ENCODE measurements at places on chromosomes 3 and 15.

- no peak for DNase-seq
These were observed 26.2 kb downstream of the ATP13A3 start for GRCh38 chr3:194460566-194460965.

GRCh38 chr3:184642631-184643285 is 69.1 kb downstream of the MAGEF1 start:
- no peak for DNase-seq

GRCh38 chr3:86787091-86787490 is 203.9 kb downstream of the VGLL3 start:
- no peak for DNase-seq

- DNase-seq: no peak
These were observed 139.7 kb downstream of the CD47 start for GRCh38 chr3:107951126-107951525.

DNA sequence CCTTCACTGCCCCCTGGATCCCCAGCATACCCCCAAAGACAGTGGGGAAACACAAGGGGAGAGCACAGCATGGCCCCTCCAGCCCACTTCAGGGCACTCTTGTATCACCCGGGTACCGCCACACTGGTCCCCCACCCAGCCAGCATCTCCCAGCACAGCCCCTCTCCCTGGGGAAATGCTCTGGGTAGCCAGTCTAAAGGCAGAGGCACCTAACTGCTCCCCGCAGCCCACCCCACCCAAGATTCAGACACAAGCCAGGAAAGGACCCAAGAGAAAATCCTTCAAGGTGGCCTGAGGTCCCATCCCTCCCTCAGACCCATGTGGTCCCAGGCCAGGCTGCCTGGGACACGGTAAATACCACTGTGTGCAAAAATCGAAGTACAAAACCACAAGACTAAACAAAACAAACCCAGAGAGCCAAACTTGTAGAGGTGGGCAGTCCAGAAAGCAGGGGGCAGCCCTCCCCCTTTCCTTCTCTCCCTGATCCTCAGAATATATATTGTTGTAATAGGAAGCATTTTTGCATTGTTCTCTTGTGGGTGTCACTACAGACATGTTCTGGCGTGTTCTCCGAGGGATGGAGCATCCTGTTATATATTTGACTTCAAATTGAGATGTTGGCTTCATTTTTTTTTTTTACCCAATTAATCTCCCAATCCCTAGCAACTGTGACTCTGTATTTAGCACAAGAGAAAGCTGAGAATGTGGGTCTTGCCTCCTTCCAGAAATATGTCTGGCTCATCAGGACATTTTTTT is 51.7 kb downstream of the GRIP2 start:
- DNase-seq: no peak

DNA sequence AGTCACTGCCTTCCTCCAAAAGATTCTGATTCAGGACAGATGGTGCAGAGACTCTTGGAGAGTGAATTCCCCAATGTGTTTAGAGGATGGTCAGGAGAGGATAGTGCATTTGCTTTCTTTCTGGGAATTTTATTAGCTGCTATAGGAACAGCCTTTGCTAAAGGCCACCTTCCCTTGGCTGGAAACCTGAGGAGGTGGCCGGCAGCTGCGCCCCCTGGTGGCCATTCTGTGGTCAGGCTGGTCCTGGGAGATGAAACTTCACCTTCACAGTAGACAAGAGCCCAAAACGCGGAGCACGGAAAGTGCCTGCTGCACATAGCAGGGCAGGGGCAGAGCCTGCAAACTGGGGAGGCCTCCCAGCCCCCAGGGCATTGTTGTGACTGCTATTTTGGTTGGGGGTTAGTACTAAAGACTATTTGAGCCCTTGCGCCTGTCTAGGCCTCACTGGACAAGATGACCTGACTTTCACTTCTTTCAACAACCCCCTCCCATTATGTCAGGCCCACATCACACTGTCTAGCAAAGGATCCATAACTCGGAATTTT is 34.3 kb downstream of the SEC22C start:
- peak; percentile 39 for DNase-seq

DNA sequence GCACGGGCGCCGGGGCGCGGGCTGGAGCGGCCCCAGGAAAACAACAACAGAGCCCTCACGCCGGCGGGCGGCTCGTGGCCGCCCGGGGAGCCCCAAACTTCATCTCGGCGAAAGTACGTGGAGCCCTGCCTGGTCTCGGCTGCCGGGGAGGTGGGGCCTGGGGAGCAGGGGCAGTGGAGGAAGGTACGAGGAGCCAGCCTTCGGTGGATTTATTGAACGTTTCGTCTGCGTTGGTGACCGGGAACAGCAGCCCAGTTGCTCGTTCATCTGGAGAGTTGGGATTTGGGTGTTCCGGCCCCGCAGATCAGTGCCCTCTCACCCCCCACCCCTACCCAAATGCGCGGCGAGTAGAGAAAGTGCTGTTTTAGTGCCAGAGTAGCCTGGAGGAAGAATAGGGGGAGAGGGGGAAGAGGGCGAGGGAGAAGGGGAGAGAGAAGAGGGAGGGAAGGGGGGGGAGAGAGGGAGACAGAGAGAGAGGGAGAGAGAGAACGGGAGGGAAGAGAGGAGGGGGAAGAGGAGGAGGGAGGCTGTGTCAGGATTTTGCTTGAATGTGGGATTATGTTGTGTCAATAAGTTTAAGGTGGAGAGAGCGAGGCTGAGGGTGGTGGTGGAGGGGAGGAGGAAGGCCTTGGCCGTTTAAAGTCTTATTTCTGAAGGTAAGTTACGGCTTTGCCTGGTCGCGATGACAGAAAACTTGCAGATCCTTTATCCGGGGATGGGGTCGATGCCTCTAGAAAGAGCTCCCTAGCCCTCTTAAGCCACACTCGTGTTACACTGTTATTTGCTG is 970 bp downstream of the BBX start:
- DNase-seq: peak; percentile 42

DNA sequence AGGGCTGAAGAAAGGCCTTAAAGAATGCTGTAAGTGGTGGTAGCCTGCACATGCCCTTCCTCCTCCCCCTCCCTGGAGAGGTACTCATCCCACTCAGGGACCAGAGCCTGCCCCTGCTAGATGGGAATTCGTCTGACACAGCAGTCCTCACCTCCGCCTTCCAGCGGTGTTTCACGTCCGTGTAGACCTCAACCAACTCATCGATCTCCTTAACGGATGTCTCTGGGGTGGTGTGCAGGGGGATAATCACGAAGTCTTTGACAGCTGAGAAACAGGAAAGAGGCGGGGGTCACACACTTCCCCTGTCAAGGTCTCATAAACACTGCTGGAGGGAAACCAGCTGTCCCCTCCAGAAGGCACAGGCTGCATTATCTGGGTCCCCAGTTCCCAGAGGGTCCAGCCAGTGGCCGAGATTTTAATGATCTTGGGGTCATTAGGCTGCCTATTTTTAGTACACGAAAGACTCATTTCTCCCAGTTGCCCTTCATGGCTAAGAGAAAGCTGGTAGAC is 9.9 kb downstream of the DNASE1L3 start:
- no peak for DNase-seq

GRCh38 chr3:152225201-152225600 is 43.5 kb upstream of the MBNL1 start:
- no peak for DNase-seq

- DNase-seq: no peak
These were observed 23.2 kb downstream of the CYFIP1 start for GRCh38 chr15:22956978-22957260.

- DNase-seq: no peak
These were observed 54.4 kb downstream of the SLC15A2 start for GRCh38 chr3:121948641-121949040.

GRCh38 chr3:178022599-178022998 is 513.6 kb upstream of the KCNMB2 start:
- no peak for DNase-seq

DNA sequence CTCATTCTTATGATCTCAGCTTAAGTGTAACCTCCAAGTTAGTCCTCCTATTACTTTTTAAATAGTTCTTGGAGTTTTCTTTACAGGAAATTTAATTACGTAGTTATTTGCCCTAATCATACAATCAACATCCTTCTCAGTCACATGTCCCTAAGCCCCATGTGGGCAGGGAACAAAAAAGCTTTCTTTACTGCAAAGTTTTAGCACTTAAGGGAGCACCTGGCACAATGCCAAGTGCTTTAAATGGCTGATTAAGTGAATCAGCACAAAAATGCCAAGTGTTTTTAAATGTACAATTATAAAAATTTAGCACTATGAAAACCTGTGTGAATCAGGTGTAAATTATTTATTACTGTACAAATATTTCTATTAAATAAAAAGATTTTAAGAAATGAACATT is 445.3 kb downstream of the C3orf38 start:
- no peak for DNase-seq

- no peak for DNase-seq
These were observed 120.3 kb downstream of the AKAP13 start for GRCh38 chr15:85500729-85501128.

DNA sequence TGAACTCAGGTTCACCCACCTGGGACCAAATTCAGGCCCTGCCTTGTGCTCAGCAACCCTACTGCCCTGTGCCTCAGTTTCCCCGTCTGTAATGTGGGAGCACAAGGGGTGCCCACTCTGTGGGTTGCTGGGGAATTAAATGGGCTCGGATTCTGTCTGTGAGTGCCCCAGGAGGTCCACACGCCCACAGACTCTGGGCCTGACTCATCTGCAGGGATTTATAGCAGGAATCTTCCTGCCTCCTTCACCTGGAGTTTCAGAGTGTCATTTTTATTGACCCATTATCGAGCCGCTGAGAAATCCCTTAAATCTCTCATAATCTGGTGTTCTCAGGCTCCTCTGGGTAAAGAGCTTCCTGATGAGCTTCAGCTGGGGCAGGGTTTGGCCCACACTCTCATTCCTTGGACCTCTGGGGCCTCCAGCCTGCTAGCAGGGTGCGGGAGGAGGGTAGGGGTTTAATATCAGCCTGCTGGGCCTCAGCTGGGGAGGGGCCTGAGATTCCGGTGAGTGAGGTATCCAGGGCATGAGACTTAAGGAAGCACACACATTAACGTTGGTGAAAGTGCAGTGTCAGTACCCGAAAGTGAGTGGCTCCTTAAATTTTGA is 16.4 kb downstream of the C3orf18 start:
- no peak for DNase-seq

- no peak for DNase-seq
These were observed 33.2 kb downstream of the RAB27A start for GRCh38 chr15:55256281-55257011.

GRCh38 chr15:101121511-101122090 is 130.2 kb downstream of the CHSY1 start:
- DNase-seq: no peak

GRCh38 chr3:134179508-134179907 is 71.2 kb downstream of the RYK start:
- no peak for DNase-seq

GRCh38 chr15:51869060-51869421 is 39.6 kb downstream of the TMOD3 start:
- DNase-seq: peak; percentile 45

DNA sequence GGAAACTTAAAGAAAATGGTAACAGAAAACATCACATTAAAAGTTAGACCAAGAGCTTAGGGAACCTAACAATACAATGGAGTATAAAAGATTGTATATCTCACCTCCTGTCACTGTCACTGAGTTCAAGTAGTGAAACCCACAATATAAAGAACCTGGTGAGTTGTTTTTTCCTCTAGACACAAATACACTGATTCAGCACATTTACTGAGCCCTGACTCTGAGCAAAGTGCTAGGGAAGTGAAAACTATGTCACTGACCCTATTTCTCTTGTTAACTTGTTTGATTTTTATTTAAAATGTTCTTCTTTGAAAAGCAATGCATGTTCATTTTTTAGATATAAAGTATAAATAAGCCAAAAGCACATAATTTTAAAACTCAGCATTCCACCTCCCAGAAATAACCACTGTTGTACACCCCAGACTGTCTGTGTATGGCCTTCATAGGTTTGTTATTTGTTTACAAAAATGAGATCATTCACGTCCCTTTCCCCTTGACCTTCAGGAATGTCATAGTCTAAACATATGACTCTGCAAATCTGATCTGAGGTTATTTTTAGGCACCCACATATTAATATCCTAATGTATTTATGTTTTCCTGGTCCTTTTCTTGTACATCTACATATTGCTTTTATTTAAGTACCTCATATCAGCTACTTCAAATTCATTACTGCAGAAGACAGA is 69.2 kb upstream of the CSTA start:
- no peak for DNase-seq

- no peak for DNase-seq
These were observed 139.3 kb downstream of the NFKBIZ start for GRCh38 chr3:101988596-101988995.

DNA sequence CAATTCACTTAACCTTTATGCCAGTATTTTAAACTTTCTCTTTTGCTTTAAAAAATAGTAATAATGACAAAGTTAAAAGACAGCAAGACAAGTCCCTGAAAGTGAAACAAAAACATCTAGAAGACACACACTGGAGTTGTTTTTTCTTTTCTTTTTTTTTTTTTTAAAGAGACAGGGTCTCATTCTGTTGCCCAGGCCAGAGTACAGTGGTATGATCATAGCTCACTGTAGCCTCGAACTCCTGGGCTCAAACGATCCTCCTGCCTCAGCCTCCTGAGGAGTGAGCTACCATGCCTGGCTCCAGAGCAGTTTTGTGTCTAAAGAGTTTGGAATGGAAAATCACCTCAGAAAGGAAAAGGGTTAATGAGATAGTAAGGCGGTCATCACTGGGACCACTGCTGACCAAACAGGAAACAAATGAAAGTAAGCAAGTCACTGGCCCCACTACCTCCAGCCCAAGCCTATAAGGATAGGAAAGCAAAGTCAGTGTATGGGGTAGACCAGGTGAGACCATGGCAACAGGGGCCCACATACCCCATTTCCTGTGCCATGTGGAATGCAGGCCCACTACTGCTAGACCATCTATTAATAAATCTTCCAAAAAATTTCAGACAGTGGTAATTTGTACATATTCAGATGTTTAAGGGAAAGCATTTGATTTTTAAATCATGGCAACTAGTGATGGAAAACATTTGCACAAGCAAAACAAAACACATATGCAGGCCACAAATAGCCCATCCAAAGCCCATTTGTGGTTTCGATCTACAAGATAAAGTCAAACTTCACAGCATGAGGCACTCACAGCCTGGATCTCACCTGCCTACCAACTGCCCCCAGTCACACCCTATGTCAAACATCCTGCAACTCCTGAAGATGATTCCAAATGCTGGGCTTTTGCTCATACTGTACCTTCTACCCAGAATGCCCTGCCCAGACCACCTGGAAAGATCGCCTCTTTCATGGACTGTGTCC is 62.6 kb downstream of the OSBPL10 start:
- no peak for DNase-seq

GRCh38 chr3:97655971-97656370 is 108.6 kb upstream of the ARL6 start:
- no peak for DNase-seq

GRCh38 chr15:76903251-76903681 is 1.9 kb downstream of the SCAPER start:
- no peak for DNase-seq

GRCh38 chr3:124230432-124230831 is 238.5 kb upstream of the ROPN1 start:
- DNase-seq: no peak

DNA sequence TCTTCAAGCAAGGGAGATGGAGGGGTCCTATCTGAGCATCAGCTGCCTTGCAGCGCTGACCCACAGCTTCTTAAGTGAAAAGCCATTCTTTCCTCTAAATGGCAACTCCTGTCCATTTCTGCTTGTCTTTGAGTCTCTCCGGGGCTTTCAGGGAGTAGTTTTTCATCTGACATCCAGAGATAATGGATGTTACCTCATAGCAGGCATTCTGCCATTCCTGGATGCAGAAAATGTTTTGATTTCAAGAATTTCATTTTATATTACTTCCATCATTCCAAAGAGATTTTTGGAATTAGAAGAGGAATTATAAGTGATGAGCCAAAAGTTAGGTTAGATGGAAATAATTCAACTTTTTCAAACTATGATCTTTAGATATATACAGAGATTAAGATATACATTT is 44.9 kb upstream of the GABRG3 start:
- no peak for DNase-seq
